H7 (cell line): ENCODE measurements at places on chromosomes 12 and 14. TPM values are rescaled to one million over a fixed set of nuclear protein-coding genes. Genes with fewer than 3 reads are reported as not detected.

DNA sequence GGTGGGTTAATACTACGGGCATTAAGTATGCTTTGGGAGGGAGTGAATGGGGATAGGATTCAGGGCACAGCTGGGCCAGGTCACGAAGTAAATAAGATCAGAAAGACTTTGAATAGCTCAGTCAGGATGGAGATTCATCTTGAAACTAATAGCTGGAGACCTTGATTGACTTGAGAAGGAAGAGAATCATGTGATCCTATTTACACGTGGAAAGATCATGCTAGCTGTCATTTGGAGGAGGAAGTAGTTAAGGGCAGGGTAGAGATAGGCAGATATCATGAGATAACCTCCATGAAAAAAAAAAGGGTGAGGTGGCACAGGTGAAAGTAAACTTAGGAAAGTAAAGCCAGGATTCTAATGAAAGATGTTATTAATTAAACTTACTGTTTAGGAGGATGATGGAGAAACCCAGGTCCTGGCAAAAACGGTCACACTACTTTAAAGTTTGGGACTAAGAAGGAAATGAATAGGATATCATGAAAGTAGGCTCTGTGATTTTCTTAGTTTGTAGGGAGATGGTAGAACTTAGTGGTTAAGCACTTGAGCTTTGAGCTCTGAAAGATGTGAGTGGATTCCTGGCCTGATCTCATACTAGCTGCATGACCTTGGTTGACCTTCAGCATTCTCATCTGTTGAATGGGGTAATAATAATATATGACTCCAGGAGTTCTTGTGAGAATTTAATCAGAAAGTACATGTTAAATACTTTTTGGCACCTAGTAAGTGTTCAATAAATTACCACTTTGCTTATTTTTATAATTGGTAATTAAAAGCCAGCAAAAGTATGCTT, 439.0 kb downstream of the NRXN3 start:
- DNase-seq = no peak

DNA sequence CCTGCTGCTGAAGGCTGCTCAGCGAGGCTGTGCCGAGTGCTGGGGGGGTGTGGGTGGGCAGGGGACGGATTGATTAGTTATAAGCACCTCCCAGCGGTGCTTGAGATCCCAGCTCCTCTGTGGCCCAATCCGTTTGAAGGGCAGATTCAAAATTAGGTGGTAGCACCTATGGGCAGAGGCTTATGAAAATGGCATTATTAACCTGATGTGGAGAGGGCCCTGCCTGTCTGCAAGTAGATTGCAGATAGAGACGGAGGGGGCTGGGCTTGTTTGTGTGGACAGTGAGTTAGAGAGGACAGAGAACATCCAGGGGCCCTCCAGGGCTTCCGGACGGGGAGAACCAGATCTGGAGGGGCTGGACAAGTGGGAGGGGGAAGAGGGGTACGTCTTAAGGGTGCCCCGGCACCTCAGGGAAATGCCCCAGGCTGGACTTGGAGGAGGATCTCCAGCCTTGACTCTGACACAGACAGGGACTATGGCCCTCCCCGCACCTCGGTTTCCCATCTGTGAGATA, at the start of gene RTL1:
Gene RTL1 (minus strand): TSS at position 51 of the 514 bp plus-strand sequence. CDS start 18,934 bp downstream, outside the sequence.
- DNase-seq = no peak

DNA sequence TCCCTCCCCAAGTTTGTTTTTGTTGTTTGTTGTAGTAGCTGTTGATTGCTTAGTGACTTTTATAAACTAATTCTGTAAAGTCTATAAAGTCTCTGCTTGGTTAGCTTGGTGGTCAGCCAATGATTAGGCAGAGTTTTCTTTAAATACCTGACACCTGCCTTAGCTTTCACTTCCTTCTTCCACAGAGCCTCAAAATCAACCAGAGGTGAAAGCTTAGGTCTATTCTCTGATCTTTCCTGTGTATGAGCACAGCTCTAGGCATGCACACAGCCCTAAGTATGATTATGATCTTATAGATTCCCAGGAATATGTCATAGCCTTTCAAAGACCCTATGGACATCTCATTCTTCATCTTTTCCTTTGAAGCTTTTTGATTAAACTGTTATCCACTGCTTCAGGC, 514.7 kb downstream of the AACS start:
- no peak for DNase-seq

DNA sequence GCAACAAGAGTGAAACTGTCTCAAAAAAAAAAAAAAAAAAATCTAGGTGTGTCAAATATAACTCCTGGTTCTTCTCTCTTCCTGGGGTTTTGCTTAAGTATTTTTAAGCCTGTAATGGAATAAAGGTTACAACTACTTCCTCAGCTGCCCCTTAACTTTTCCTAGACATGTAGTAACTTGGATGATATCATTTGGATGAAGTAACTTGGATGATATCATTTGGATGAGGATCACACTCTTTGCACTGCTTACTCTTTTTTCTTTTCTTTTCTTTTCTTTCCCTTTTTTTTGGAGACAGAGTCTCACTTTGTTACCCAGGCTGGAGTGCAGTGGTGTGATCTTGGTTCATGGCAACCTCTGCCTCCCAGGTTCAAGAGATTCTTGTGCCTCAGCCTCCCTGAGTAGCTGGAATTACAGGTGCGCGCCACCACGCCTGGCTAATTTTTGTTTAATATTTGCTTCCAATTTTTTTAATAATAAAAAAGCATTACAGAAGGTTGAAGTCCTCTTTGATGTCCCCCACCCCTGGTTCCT, 775 bp upstream of the FAM186A start:
- no peak for DNase-seq

GRCh38 chr14:59464486-59465315, 479 bp downstream of the GPR135 start:
- peak; percentile 89 for DNase-seq

DNA sequence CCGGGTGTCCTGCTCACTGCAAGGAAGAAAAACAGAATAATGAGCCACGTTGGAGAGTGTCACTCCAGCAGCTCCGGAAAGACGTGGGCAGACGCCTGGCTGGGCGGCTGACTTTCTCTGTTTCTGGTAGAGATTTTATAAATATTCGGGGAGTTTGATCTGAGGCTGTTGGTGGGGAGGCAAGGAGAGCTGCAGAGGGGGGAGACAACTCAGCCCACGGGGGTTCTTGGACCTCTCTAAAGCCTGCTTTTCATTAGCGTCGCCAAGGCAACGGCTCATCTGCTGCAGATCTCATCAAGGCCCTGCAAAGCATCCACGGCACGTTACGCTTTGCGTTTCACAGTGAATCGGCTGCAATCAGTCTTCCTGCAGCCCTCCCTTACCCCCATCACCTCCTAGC, 207.2 kb downstream of the ZFP36L1 start:
- no peak for DNase-seq

- no peak for DNase-seq
Measured at GRCh38 chr12:76329606-76330005, 18.6 kb downstream of the BBS10 start.

- DNase-seq = no peak
Measured at GRCh38 chr14:69612783-69613130, 1.4 kb downstream of the SUSD6 start.

DNA sequence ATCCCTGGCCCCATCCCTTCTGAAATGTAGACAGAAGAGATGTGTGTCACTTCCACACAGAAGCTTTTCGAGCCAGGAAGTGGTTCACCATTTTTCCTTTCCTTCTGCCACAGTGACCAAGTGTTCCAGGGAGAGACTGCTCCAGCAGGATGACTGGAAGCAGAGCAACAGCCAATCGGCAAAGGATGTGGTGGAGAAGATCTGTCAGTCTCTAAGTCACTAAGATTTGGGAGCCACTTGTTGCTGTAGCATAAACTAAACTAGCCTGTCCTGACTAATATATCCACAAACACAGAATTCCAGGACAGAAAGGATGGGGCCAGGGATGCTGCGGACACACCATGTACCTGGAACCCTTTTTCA, 42.9 kb downstream of the DUSP6 start:
- no peak for DNase-seq

DNA sequence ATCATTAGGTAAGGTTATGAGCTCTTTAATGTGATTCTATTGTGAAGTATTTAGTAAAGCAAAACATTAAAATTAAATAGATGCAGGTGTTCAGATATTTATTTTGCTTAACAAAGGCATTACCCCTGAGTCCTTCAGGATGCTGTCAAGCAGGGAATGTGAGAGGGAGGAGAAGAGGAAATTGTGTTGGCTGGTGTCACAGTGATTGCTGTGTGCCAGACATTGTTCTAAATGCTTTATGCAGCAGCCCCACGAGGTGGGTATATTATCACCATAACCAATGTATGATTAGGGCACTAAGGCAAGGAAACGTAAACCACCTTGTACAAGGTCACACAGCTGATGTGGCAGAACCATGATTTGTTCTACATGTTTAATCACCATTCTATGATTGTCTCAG, 80.1 kb downstream of the STAB2 start:
- no peak for DNase-seq

The MYF5 gene
- total RNA-seq = 0.11 TPM in 1 of 2 replicates, not detected in the other

The GALNT8 gene
- total RNA-seq = 2.3 and 4.1 TPM in 2 replicates

The MGST1 gene
- 108 and 120 TPM in 2 replicates for total RNA-seq

The BMAL2 gene
- total RNA-seq = 13.0 and 13.9 TPM in 2 replicates

The RNASE12 gene
- total RNA-seq = not detected in 2 replicates

The KRT73 gene
- not detected in 2 replicates for total RNA-seq
